ENCODE measurements at places on chromosomes 4 and X. TPM values are rescaled to one million over a fixed set of nuclear protein-coding genes. Genes with fewer than 3 reads are reported as not detected.

The DCUN1D4 gene
- 26.2 TPM for total RNA-seq

The FAM53A gene
- 1.2 TPM for total RNA-seq

The CNGA1 gene
- total RNA-seq = not detected

The RASGEF1B gene
- total RNA-seq = not detected

The RAP1GDS1 gene
- total RNA-seq = 30.4 TPM

The F9 gene
- not detected for total RNA-seq

The PLXNA3 gene
- 12.6 TPM for total RNA-seq

The CD99L2 gene
- total RNA-seq = 48.3 TPM

The SLC6A8 gene
- total RNA-seq = 12.5 TPM

The TMEM35A gene
- not detected for total RNA-seq

The CLGN gene
- total RNA-seq = 5.3 TPM

The MAGEA10 gene
- not detected for total RNA-seq

The NWD2 gene
- total RNA-seq = not detected

The NBDY gene
- total RNA-seq = 48.9 TPM

The RTL9 gene
- 0.09 TPM for total RNA-seq

The NALF2 gene
- total RNA-seq = 3.7 TPM

The MAGEA8 gene
- not detected for total RNA-seq

The ZNF630 gene
- total RNA-seq = 0.49 TPM

The CLIC2 gene
- 0.20 TPM for total RNA-seq

The NIPAL1 gene
- 0.47 TPM for total RNA-seq

The OTC gene
- not detected for total RNA-seq

The HEPH gene
- not detected for total RNA-seq

The CORIN gene
- not detected for total RNA-seq

The TRIM2 gene
- total RNA-seq = 0.91 TPM

The CPZ gene
- total RNA-seq = 0.28 TPM

The BEX1 gene
- total RNA-seq = not detected

The LUZP4 gene
- total RNA-seq = not detected

The GAGE2A gene
- not detected for total RNA-seq

The PRRG1 gene
- total RNA-seq = 7.5 TPM

The NPY2R gene
- total RNA-seq = not detected

The MAGEC3 gene
- total RNA-seq = not detected

The MAGEB2 gene
- not detected for total RNA-seq

The UCP1 gene
- 0.11 TPM for total RNA-seq

The COX7B gene
- total RNA-seq = 546 TPM

The PPEF2 gene
- total RNA-seq = not detected

The EFHC2 gene
- 0.26 TPM for total RNA-seq

The FRMD7 gene
- total RNA-seq = not detected

The GRIA2 gene
- not detected for total RNA-seq

The NAA11 gene
- not detected for total RNA-seq

The DCLK2 gene
- total RNA-seq = 10.2 TPM

The NR0B1 gene
- total RNA-seq = 26.6 TPM

The NAP1L3 gene
- total RNA-seq = 0.25 TPM

The SHROOM4 gene
- not detected for total RNA-seq

The ITGB1BP2 gene
- total RNA-seq = 0.93 TPM

All from A549 treated with ZK216348 at 1 μM for 4 hours (cell line).